ENCODE measurements at places on chromosomes 3 and 15.

- no peak overlapping the region for H3K27ac ChIP-seq
- H3K4me1 ChIP-seq = no peaks in the 10 kb centered on the region
- DNase-seq = no peak
- peaks cover 8% of the 10 kb centered on the region for H3K27me3 ChIP-seq
Observed at GRCh38 chr3:17845026-17845812, 102.8 kb upstream of the TBC1D5 start.

DNA sequence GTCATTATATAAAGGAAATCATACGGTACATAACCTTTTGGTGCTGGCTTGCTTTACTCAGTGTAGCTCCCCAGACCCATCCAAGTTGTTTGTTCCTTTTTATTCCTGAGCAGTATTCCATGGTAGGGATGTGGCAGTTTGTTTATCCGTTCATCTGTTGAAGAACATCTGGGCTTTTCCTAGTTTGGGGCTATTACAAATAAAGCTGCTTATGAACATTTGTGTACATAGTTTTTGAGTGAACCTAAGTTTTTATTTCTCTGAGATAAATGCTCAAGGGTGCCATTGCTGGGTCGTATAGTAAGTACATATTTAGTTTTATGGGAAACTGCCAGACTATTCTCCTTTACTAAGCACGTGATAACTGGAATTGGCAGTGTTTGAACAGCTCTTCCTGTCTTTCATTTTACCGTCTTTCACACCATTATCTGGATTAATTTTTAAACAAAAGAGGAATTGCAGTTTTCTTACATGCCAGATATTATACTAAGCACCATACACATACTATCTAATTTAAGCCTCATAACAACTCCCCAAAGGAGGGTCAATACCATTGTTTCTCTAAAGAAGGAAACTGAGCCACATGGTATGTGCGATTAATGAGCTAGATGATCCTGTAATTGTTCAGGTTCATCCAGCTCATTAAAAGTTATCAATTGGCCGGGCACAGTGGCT lies 85.6 kb downstream of the PTPRG start:
- DNase-seq = no peak
- no peaks in the 10 kb centered on the region for H3K27me3 ChIP-seq
- no peak overlapping the region for H3K4me3 ChIP-seq
- H3K4me1 ChIP-seq = no peaks in the 10 kb centered on the region

GRCh38 chr3:127673191-127674100 lies 694 bp downstream of the ABTB1 start:
- H3K4me1 ChIP-seq = peaks cover 28% of the 10 kb centered on the region
- no peaks in the 10 kb centered on the region for H3K27me3 ChIP-seq
- peak overlapping the region; percentile 82 for H3K4me3 ChIP-seq
- peak; percentile 83 for DNase-seq
- no peaks in the 10 kb centered on the region for H3K36me3 ChIP-seq

DNA sequence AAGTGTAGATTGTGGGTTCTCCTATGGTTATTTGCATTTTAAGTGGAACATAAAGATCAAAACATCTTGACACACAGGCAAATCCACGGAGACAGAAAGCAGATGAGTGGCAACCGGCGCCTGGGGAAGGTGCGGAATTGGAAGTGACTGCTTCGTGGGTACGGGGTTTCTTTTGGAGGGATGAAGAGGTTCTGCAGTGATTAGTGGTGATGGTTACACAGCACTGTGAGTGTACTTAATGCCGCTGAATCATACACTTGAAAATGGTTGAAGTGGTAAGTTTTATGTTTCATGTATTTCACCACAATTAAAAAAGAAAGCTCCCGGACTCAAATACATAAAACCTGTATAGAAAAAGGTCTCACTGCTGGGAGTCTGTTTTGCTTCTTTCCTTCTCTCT lies 18.5 kb upstream of the VPS33B start:
- peaks cover 6% of the 10 kb centered on the region for H3K27me3 ChIP-seq
- H3K27ac ChIP-seq = no peak overlapping the region
- no peaks in the 10 kb centered on the region for H3K36me3 ChIP-seq
- H3K4me3 ChIP-seq = no peak overlapping the region

- no peak for DNase-seq
- peaks cover 9% of the 10 kb centered on the region for H3K36me3 ChIP-seq
- peak overlapping the region; percentile 57 for H3K4me3 ChIP-seq
- no peaks in the 10 kb centered on the region for H3K27me3 ChIP-seq
- peak overlapping the region; percentile 70 for H3K27ac ChIP-seq
Observed at GRCh38 chr3:32961189-32961715, 9.8 kb downstream of the CCR4 start.

DNA sequence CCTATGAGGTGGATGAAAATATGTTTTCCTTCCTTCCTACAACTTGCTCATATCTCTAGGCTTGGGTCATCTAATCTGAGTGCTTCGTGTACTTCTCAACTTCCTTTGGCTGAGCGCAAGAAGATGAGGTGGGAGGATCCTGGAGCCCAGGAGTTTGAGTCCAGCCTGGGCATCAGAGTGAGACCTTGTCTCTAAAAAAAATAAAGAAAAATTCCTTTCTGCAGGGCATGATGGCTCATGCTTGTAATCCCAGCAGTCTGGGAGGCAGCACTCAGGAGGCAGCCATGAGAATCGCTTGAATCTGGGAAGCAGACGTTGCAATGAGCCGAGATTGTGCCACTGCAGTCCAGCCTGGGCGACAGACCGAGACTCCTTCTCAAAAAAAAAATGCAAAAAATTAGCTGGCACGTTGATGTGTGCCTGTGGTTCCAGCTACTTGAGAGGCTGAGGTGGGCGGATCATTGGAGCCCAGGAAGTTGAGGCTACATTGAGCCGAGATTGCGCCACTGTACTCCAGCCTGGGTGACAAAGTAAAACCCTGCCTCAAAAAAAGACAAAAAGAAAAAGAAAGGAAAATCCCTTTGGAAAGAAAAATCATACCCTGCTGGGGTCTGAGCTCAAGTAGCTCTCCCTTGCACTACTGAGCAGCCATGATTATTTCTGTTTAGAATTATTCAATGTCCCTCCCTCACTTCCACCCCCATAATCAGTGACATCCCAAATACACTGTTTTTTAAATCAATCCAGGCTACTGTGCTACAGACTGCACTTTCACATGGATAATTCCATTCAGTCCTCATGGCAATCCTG lies 28.0 kb upstream of the RAB11A start:
- H3K4me3 ChIP-seq = no peak overlapping the region
- no peak overlapping the region for H3K27ac ChIP-seq
- no peaks in the 10 kb centered on the region for H3K27me3 ChIP-seq
- no peak for DNase-seq
- H3K4me1 ChIP-seq = peaks cover 10% of the 10 kb centered on the region

- H3K27ac ChIP-seq = no peak overlapping the region
- H3K4me1 ChIP-seq = peaks cover 9% of the 10 kb centered on the region
- no peak overlapping the region for H3K4me3 ChIP-seq
- DNase-seq = no peak
- H3K27me3 ChIP-seq = peaks cover 12% of the 10 kb centered on the region
Observed at GRCh38 chr3:120421926-120422325, 28.9 kb downstream of the FSTL1 start.

DNA sequence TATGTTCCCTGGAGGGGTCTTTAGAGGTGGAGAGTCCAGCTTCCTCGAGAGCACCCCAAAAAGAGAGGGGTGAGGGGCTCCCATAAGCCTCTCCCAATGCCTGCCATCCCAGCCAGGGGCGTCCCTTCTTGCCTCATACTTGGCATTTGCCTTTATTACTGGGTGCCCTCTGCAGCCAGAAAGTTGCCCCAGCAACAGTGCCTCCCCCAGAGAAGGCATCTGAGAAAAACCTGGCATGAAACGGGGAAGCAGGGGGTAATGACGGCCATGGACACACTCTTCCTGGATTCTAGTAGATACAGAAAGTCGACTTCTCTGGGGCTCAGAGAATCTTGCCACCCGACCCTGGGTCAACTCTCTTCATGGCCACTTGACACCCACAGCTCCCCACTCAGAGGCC lies 90.1 kb downstream of the PCSK6 start:
- peaks cover 8% of the 10 kb centered on the region for H3K27me3 ChIP-seq
- no peaks in the 10 kb centered on the region for H3K36me3 ChIP-seq
- H3K4me1 ChIP-seq = no peaks in the 10 kb centered on the region
- no peak overlapping the region for H3K27ac ChIP-seq
- no peak for DNase-seq

- H3K27me3 ChIP-seq = peaks cover 16% of the 10 kb centered on the region
- no peak for DNase-seq
- H3K36me3 ChIP-seq = no peaks in the 10 kb centered on the region
- H3K4me3 ChIP-seq = no peak overlapping the region
- H3K4me1 ChIP-seq = no peaks in the 10 kb centered on the region
Observed at GRCh38 chr3:43797794-43798193, 107.1 kb downstream of the ABHD5 start.

DNA sequence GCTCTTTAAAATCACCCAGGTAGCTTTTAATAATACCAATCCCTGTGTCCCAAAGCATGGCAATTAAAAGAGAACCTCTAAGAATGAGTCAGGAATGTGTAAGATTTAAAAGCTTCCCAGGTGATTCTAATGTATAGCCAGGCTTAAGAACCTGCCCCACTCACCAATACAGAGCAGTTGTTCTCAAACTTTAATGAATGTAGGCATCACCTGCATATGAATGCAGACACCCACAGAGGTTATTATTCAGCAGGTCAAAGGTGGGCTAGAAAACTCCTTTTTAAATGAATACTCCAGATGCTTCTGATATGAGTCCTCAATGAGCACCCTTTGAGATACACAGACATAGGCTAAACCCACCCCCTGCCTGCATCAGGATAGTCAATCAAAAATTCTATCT lies 298.1 kb upstream of the KCNMB2 start:
- H3K4me3 ChIP-seq = no peak overlapping the region
- peaks cover 23% of the 10 kb centered on the region for H3K27me3 ChIP-seq
- H3K36me3 ChIP-seq = peaks cover 5% of the 10 kb centered on the region
- no peak overlapping the region for H3K27ac ChIP-seq
- DNase-seq = no peak

DNA sequence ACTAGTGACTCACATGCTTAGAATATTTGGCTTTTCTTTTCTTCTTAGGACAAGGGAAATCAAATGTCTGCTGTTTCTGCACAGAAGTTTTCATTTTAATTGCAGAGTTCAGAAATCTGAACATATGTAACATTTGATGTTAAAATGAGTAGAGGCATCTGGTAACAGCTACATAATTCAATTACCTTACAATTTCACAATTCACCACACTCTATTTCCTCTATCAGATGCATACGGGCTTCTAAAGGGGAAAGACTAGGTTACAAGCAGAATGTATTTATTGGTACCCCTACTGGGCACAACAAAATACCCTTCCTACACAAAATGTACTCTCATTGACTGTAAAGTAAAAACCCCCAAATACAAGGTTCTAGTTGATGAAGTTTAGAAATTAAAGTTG lies 176.0 kb downstream of the SOX2 start:
- H3K36me3 ChIP-seq = no peaks in the 10 kb centered on the region
- no peak overlapping the region for H3K4me3 ChIP-seq
- no peaks in the 10 kb centered on the region for H3K4me1 ChIP-seq
- no peak for DNase-seq
- no peak overlapping the region for H3K27ac ChIP-seq
- H3K27me3 ChIP-seq = no peaks in the 10 kb centered on the region

DNA sequence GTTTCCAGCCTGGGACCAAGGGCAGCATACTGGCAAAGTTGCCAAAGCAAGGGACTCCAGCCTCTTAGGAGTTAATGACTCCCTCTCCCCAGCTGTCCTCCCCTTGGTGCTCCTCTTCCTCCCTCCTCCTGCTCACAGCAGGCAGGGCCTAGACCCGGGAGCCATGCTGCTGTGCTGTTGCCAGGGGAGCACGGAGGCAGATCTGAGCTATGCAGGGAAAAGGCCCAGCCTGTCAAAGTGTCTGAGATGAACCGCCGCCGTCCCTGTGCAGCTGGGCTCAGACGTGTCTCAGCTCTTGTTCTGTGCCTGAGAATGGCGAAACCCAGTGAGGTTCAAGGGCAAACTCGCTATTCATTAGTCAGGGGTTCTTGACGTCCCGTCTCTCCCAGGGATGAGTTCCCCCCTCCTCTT lies 60.8 kb upstream of the POLG start:
- no peaks in the 10 kb centered on the region for H3K36me3 ChIP-seq
- H3K4me1 ChIP-seq = peaks cover 17% of the 10 kb centered on the region
- DNase-seq = no peak
- H3K4me3 ChIP-seq = no peak overlapping the region
- H3K27me3 ChIP-seq = peaks cover 3% of the 10 kb centered on the region

GRCh38 chr15:78987556-78988360 lies 42.9 kb upstream of the CTSH start:
- H3K27me3 ChIP-seq = peaks cover 12% of the 10 kb centered on the region
- H3K4me1 ChIP-seq = no peaks in the 10 kb centered on the region
- H3K36me3 ChIP-seq = no peaks in the 10 kb centered on the region

GRCh38 chr3:170689893-170690660 lies 104.2 kb upstream of the SLC7A14 start:
- H3K27me3 ChIP-seq = peaks cover 6% of the 10 kb centered on the region
- no peak overlapping the region for H3K27ac ChIP-seq
- H3K36me3 ChIP-seq = no peaks in the 10 kb centered on the region
- no peak for DNase-seq

DNA sequence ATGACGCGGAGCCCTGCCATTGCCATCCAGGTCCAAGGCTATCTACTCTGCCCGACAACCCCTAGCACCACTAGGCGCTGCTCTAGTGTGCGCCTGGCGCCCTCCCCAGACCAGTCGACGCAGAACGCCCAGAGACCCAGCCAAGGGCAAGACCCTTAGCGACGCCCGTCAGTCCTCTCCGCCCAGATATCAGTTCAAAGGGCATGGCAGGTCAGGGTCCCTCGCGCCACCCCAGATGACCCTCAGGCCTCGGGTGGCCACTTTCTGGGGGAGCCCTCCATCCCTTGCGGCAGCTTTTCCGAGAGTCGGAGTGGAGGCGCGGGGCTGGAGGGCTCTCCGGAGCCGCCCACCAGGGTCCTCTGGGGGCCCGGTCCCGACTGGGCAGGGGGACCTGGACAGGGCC lies 371 bp upstream of the CLSTN2 start:
- no peak for DNase-seq
- peaks cover 42% of the 10 kb centered on the region for H3K27me3 ChIP-seq
- H3K4me3 ChIP-seq = no peak overlapping the region
- H3K36me3 ChIP-seq = no peaks in the 10 kb centered on the region
- no peaks in the 10 kb centered on the region for H3K4me1 ChIP-seq

DNA sequence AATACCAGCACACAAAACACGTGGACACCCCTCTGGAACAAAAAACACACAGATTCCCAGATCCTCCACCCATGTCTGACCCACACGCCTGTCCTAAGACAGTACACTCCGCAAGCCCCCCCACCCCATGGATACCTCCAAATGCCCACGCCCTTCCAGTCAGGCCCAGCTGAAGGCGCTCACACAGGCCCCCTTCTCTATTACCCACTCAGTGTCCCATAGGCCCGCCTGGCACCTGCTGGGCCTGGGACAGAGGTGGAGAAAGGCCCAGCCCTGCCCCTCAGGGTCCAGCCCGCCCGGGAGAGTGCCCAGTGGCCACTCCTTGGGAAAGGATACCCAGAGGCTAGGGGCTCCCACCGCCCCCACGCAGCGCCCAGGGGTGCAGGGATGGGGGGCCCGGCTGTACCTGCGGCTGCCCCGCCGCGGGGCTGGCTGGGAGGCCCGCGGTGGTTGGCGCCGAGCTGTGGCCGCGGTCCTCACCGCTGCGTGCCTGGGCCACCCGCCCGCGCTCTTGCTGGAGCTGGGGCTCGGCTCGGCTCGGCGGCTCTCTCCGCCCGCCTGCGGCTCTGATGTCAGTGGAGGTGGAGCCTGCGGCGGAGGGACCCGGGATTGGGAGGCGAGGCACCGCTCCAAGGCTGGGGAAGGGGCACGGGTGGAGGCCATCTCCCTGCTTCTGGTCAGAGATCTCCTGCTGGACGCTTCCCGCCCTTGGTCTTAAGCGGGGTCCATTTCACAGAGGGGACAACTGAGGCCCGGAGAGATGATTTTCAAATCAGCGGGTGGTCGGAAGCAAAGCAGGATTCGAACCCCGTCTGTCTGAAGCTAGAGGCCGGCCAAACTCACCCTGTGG lies at the start of gene CAMK1:
Gene CAMK1, minus strand, starts transcription at position 522 of the 850 bp plus-strand sequence. CDS start 2,198 bp downstream, outside the sequence.
- peak within 1 kb of the TSS; percentile 28 for H3K27ac ChIP-seq
- peaks cover 39% of the 10 kb centered on the region for H3K4me1 ChIP-seq
- H3K36me3 ChIP-seq = no peaks in the 10 kb centered on the region
- H3K4me3 ChIP-seq = peak within 1 kb of the TSS; percentile 81
- H3K27me3 ChIP-seq = no peaks in the 10 kb centered on the region

Data from natural killer cell treated with Interleukin-12 subunit alpha and Interleukin-12 subunit beta and Interleukin-15 and Interleukin-18, amount 100 ng/mL, for 72 hours (primary cell).